ENCODE measurements at places on chromosomes 5 and 9.

DNA sequence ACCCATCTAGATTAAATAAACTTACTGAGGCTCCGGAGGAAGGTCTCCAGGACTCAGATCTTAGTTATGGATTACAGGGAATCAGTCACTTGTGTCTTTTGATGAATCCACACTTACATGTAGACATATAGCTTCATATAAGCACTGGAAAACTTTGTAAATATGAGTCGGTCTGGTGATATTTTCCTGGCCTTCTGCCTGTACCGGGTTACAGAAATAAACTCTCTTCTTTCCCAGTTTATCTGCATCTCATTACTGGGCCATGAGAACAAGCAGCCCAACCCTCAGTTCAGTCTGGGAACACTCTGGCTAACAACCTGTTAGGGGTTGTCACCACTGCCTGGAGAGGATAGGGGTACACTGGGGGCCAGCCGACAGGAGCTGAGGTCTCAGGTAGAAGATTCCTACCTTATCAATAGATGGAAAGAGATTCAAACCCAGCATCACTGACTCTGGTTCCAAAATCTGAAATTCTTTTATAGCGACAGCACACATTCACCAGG is 59.1 kb downstream of the THBS4 start:
- no peak for DNase-seq

DNA sequence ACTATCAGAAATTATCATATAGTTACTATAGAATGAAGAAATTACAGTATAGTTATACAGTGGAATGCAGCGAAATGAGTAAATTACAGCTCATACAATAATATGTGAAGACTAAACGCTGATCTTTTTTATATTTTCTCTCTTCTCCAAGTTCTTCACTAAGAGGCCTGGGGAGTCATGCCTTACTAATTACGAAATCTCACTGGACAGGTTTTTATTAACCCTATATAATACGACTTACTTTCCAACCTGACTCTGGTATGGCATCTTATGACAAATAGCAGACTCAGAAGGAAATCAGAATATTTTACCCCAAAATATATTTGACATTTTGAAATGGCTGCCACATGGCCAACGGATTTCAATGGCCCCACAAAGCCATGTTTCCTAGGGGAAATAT is 9.1 kb downstream of the CARNMT1 start:
- no peak for DNase-seq

- DNase-seq, result no peak
Measured at GRCh38 chr5:179980767-179981166, 73.1 kb upstream of the TBC1D9B start.

GRCh38 chr9:133366435-133366834 is 9.4 kb downstream of the SURF4 start:
- no peak for DNase-seq

DNA sequence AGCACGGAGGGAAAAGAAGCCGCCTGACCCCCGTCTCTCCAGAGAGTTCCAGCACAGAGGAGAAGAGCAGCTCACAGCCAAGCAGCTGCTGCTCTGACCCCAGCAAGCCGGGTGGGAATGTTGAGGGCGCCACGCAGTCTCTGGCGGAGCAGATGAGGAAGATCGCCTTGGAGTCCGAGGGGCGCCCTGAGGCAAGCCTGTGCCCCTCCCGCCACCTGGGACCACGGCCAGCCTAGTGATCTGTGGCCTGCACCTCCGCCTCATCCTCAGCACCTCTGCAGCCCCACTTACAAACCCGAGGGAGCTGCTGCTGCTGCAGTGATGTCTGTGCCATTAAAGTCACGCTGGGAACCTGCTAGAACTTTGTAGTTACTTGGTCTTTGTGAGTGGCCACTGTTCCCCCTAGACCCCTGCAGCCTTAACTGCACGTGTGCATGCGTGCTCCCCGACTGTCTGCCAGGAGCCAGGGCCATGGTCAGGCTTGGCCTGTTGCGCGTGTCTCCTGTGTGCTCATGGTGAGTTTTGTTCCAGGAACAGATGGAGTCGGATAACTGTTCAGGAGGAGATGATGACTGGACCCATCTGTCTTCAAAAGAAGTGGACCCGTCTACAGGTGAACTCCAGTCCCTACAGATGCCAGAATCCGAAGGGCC is 12.5 kb downstream of the SQSTM1 start:
- no peak for DNase-seq

GRCh38 chr9:20219437-20219836 is 402.9 kb downstream of the MLLT3 start:
- no peak for DNase-seq

- DNase-seq, result no peak
Measured at GRCh38 chr5:137281201-137281600, 217.9 kb downstream of the SPOCK1 start.

- no peak for DNase-seq
Measured at GRCh38 chr5:60010853-60011252, 117.3 kb upstream of the PDE4D start.

DNA sequence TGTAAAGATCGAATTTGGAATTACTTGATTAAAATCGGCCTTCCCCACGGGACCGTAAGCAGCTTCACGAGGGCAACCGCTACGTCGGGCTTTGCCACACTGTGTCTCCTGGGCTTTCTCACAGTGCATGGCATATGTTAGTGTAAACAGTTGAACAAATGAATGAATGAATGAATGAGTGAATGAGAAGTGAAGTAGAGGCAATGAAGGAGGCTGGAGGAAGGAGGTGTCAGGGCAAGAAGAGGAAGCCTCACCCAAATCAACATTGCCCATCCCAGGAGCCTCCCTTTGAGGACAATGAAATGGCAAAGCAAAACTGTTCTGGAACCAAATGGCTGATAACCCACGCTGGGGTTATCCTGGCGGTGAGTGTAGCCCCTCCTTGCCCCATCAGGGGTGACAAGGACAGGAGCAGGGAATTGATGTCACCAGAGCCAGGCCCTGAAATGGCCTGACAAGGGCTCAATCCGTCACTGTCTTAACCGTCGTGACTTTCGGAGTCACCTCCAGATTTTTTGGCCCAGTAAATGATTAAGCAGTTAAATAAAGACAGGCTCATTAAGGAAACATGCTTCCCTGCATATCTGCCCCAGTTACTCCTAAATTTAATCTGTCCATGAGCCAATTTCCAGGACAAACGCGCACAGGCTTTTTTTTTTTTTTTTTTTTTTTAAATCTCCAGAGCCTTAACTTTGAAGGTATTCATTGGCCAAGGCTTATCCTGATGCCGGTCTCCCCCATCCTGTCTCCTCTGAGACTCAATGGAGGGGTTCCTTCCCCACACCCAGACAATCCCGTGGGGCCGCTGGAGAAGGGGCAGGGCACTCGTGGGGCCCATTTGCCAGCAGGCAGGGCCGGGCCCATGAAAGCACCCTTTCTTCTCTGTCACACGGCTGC is 88.4 kb upstream of the BOD1 start:
- no peak for DNase-seq

- DNase-seq, result no peak
Measured at GRCh38 chr5:178080618-178081410, 32.5 kb upstream of the N4BP3 start.

GRCh38 chr5:62287237-62287636 is 18.8 kb upstream of the KIF2A start:
- no peak for DNase-seq

DNA sequence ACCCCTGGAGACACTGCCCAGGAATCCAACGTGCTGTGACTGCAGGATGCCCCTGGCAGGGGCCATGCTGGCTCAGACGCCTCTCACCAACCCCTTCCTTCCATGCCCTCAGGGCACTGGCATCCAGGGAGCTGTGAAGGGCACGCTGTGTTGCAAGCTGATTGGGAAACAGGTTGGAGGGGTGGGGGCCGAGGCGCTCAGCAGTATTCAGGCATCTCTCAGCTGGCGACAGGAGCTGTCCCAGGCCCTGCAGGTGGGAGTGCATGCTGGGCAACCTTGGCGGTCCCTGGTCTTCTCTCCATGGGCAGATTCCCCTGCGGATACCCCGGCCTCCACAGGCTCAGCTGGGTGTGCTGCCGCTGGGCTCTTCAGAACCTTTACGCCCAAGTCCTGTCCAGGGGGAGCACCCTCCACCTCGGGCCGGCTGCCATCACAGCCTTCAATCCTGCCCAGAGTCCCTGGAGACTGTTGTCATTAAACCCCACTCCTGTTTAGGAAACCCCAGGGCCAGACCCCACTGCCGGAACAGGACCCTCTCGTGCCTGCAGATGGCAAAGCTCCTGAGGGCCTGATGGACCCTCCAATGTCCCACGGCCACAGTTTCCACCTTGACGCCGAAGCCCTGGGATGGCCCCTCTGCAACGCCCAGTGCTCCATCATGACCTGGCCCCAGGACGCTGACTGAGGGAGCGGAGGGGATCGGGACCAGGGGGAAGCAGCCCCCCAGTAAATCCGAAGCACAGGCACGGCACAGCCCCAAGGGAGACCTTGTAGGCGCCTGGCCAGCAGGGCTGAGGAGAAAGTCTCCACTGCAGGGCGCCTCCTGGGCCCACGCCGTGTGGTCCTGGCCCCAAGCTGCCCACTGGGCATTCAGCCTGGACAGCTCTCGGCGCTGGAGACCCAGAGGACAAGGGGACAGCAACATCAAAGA is 9.3 kb downstream of the TPPP start:
- peak; percentile 19 for DNase-seq

- DNase-seq, result no peak
Measured at GRCh38 chr5:149486726-149487635, 64.3 kb downstream of the CSNK1A1 start.

DNA sequence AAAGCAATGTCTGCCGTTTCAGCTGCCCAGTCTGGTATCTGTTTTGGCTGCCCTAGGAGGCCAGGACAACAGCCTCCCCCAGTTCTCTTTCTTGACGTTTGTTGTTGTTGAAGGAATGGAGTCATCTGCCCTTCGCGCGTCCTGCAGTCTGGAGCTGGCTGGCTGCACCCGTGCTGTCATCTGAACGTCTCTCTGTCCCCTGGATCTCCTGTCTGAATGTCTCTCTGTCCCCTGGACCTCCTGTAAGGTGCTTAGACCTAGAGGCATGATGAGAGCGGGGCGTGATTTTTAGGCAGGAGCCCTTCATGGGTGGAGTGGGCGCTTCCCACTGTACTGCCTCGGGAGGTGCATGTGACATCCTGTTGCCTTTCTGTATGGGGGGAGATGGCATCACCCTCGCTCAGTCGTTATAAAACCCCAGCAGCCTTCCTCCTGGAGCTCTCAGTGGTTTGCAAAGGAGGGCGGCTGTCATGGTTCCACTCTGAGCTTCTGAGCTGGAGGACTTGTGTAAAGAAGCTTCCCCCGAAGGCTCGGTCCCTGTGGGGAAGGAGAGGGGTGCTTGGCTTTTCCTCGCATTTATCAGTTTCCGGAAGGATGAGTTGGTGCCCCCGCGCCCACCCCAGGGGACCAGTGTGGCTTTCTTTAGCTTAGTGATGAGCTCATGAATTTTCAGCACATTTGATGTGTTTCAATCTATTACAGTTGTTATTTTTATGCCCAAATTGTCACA is 49.8 kb upstream of the OLFM1 start:
- DNase-seq, result no peak

GRCh38 chr9:78311886-78312524 is 15.1 kb downstream of the PSAT1 start:
- no peak for DNase-seq

DNA sequence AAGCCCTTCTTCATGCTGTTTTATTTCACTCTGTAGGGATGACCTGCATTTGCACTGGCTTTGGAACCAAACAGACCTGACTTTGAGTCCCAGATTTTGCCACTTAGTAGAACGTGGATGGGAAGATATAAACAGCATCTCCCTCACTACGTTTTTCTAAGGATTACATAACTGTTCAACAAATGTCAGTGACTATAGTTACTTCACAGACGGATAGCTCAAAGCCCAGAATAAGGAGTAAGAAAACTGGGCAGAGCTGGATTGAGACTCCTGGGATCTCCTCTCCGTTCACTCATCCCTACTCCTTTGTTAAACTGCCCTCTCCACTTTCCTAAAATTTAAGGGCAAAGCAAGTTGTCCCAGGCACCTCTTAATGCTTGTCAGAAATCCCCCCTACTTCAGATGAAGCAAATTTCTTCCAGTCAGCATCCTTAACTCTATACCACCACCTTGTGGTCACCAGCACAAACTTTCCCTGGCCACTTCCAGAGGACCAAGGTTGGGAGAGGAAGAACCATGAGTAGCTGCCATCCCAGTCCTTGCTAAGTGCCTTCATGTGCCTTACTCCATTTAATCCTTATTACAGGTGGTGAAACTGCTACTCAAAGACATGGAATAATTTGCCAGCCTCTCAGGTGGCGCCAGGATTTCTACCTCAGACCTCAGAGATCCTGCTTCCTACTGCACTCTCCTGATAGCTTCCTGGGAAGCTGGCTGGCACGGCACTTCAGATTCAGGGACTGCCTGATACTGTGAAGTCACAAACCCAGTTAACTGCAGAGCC is 38.4 kb downstream of the EGR1 start:
- DNase-seq, result peak; percentile 34

GRCh38 chr9:111632695-111633388 is 1.7 kb downstream of the DNAJC25 start:
- no peak for DNase-seq

- no peak for DNase-seq
Measured at GRCh38 chr5:152094060-152094459, 169.4 kb upstream of the GLRA1 start.

- peak; percentile 4 for DNase-seq
Measured at GRCh38 chr9:134912126-134912840, 5.4 kb downstream of the FCN1 start.

DNA sequence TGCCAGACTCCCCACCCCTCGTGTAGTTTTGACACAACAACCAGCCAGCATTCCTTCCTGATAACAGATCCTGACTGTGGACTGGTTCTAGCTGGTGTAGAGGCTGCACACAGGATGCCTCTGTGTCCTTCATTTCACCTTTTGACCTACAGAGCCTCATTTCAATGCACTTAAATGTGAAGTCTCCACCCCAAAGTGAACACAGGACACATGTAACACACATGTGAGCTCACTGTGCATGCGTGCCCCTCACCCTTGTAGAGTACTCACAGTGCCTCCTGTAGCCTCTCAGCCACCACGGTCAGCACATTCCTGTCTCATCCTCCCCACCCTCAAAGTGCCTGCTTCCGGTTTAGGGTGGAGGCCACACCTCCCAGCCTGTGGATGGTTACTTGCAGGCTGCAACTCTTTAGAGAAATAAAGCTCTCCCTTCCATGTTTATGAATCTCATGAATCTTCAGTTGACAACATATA is 11.6 kb upstream of the NKD2 start:
- DNase-seq, result peak; percentile 33

DNA sequence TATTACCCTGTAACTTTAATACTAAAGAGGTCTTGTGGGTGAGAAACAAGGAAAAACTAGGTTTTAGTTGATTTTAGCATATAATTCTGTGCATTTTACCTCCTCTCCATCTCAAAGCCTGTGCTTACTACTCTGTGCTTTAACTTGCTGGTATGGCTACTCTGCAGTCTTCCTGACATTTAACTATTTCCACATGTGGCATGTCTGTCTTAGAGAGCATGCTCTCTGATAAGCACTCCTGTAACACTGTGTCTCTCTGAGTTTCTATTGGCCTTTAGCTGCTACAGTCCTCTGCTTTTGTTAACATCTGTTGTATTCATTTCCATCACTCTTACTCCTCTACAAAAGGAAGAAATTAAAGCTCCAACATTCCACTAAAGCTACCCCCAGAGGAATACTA is 418.3 kb downstream of the RAB3C start:
- DNase-seq, result no peak

- no peak for DNase-seq
Measured at GRCh38 chr5:81751836-81752643, 1.1 kb upstream of the SSBP2 start.

- DNase-seq, result no peak
Measured at GRCh38 chr5:53350368-53350767, 130.1 kb upstream of the FST start.
